ENCODE measurements at places on chromosomes 12 and 14.

GRCh38 chr12:54416687-54417603 is 2.1 kb downstream of the ITGA5 start:
- DNase-seq = peak; percentile 55

- DNase-seq = no peak
Measured at GRCh38 chr12:70486588-70486987, 120.5 kb downstream of the KCNMB4 start.

DNA sequence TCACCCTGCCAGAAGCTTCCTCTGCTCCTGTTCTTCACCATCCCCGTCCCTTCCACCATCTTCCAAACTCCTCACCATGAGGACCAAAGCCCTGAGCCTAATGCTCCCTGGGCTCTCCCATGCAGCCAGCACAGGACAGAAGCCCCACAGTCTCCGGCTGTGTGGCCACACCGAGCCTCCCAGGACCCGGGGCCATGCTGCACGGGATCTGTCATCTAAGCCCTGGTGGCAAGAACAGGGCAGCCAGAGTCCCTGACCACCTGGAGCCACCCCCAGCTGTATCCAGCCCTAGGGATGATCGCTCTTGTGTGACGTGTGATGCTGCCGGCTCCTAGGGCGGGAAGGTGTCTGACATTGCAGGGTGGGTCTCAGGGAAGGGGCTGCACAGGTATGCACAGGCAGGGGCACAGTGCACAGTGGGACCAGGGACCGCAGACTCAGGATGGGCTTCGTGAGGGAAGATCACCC is 8.1 kb downstream of the TMEM179 start:
- DNase-seq = no peak

GRCh38 chr12:82530394-82530793 is 156.3 kb upstream of the TMTC2 start:
- no peak for DNase-seq

- DNase-seq = no peak
Measured at GRCh38 chr14:53103636-53104340, 49.3 kb downstream of the DDHD1 start.

DNA sequence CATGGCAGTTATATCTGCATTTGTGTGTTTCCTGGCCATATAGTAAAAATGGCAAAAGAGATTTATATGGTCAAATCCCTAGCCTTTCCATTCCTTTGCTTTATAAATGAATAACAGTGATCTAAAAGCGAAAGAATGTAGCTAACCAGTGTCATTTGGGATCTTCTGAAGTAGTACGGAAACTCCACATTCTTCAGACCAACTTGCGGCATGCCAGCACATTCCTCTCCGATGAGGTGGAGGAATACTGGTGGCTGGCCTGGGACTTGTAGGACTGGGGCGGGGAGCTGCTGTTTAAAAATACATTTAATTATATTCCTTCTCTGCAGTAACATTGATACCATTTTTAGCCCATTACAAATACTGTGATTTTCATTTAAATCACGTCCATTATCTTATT is 85.3 kb downstream of the SAMD4A start:
- peak; percentile 98 for DNase-seq

GRCh38 chr12:131818821-131819585 is 9.2 kb upstream of the MMP17 start:
- no peak for DNase-seq
